ENCODE measurements at places on chromosomes 13 and 19.
A peak's percentile ranks its signal among the peaks of the same experiment; 100 is the strongest.

GRCh38 chr13:87669379-87669978, 1.7 kb upstream of the SLITRK5 start:
- peaks cover 36% of the 10 kb centered on the region for H3K4me1 ChIP-seq
- no peak overlapping the region for H3K4me3 ChIP-seq
- peak; percentile 62 for DNase-seq

DNA sequence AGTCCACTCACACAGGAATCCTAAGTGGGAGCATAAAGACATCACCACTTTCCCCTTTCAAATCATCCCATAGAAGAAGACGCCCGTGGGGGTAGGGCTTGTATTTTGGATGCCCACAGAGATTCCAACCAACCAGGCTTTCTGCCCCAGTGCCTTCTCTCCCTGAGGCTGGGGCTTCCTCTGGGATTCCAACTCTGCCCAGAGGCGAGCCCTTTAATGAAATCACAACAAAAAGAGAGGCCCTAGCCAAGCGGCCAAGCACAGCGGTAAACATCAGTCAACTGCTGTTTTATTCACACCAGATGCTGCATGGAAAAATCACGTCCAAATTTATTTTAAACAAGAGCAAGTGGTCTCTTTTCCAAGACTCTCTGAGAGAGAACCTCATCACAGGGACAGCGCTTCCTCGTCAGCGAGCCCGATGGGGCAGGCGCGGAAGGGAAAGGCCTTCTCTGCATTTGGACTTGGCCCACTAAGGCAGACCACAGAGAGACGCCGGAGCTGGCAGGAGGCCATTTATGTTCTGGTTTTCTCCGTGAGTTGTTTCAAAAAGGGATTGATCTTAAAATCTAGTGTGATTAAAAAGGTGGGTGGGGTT, 31.5 kb downstream of the ADPRHL1 start:
- no peaks in the 10 kb centered on the region for H3K36me3 ChIP-seq
- no peak overlapping the region for H3K4me3 ChIP-seq
- H3K27me3 ChIP-seq, result peaks cover 7% of the 10 kb centered on the region
- peak; percentile 85 for DNase-seq
- H3K4me1 ChIP-seq, result peaks cover 22% of the 10 kb centered on the region
- peak overlapping the region; percentile 59 for H3K27ac ChIP-seq

GRCh38 chr13:49308097-49308875, 60.6 kb downstream of the CDADC1 start:
- H3K27me3 ChIP-seq, result no peaks in the 10 kb centered on the region
- DNase-seq, result peak; percentile 83
- peak overlapping the region; percentile 76 for H3K27ac ChIP-seq

DNA sequence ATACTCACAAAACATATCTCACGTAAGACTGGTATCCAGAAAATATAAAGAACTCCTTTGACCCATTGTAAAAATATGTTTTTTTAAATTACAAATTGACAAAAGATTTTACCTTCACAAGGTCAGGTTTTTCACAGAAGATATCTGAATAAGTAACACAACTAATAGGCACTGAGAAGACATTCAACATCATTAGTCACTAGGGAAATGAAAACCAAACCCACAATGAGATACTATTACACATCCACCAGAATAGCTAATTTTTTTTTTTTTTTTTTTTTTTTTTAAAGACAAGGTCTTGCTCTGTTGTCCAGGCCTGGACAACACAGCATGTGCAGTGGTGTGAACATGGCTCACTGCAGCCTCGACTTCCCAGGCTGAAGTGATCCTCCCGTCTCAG, 157.5 kb downstream of the MIPEP start:
- no peaks in the 10 kb centered on the region for H3K36me3 ChIP-seq
- H3K4me1 ChIP-seq, result no peaks in the 10 kb centered on the region
- H3K27me3 ChIP-seq, result no peaks in the 10 kb centered on the region
- no peak overlapping the region for H3K4me3 ChIP-seq
- H3K27ac ChIP-seq, result no peak overlapping the region

DNA sequence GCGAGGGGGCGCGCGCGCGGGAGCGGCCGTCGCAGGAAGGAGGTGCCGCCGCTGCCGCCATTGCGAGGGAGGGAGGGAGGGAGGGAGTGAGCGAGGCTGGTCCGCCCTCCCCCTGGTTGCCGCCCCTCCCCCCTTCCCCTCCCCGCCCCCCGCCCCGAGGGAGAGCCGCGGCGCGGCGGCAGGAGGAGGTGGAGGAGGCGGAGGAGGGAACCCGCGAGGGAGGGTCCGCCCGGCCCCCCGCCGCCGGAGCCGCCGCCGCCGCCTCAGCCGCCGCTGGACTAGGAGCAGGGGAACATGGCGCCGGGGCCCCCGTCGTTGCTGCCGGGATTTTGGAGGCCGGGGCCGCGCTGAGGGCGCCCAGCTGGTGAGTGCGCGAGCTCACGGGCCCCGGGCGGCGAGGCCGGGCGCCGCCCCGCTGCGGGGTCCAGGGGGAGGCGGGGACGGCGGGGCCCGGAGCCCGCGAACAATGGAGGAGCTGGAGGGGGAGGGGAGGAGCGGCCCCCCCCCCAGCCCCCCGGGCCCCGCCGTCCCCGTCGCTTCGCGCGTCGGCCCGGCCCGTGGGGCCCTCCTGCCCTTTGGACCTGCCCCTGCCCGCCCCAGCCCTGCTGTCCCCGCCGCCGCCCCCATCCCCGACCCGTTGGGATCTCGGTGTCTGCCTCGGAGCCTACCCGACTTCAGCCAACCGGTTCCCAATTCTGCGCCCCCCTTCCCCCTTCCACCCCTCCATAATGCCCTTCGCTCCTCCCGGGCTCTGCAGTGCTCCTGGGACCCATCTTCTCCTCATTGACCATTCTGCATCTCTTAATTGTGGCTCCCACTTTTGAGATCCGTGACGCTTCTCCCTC, at the start of gene ARHGAP35:
Gene ARHGAP35 (plus strand): TSS at position 152 of the 845 bp plus-strand sequence. CDS start 57,679 bp downstream, outside the sequence.
- H3K4me3 ChIP-seq, result peak within 1 kb of the TSS; percentile 80
- no peak for DNase-seq
- H3K27ac ChIP-seq, result peak within 1 kb of the TSS; percentile 96
- H3K27me3 ChIP-seq, result no peaks in the 10 kb centered on the region
- peaks cover 64% of the 10 kb centered on the region for H3K4me1 ChIP-seq

- peaks cover 5% of the 10 kb centered on the region for H3K4me1 ChIP-seq
- no peaks in the 10 kb centered on the region for H3K27me3 ChIP-seq
- no peak overlapping the region for H3K4me3 ChIP-seq
- H3K27ac ChIP-seq, result no peak overlapping the region
- H3K36me3 ChIP-seq, result no peaks in the 10 kb centered on the region
Observed at GRCh38 chr13:79939689-79940088, 401.2 kb downstream of the SPRY2 start.

DNA sequence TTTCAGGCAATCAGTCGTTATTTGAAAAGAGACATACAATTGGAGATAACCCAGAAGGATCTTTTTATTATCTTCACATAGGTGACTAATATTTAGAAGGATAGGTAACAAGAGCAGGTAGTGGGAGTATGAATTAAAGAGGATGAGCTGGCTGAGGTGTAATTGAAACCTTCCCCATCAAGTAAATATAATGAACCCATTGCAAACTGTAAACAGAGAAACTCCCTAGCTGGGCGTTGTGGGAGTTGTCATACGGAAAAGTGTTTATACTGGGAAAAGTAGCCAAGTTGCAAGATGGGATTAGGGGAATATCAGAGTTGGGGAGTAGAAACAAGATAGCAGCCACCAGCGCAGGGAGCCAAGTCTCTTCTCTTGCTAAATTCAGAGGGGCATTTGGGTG, 448.4 kb downstream of the COG6 start:
- DNase-seq, result no peak
- no peaks in the 10 kb centered on the region for H3K4me1 ChIP-seq
- no peaks in the 10 kb centered on the region for H3K36me3 ChIP-seq
- no peak overlapping the region for H3K4me3 ChIP-seq

- H3K27ac ChIP-seq, result no peak overlapping the region
- H3K27me3 ChIP-seq, result no peaks in the 10 kb centered on the region
- DNase-seq, result no peak
- no peak overlapping the region for H3K4me3 ChIP-seq
- H3K4me1 ChIP-seq, result peaks cover 7% of the 10 kb centered on the region
Observed at GRCh38 chr13:50412046-50412617, 396.9 kb downstream of the KCNRG start.

DNA sequence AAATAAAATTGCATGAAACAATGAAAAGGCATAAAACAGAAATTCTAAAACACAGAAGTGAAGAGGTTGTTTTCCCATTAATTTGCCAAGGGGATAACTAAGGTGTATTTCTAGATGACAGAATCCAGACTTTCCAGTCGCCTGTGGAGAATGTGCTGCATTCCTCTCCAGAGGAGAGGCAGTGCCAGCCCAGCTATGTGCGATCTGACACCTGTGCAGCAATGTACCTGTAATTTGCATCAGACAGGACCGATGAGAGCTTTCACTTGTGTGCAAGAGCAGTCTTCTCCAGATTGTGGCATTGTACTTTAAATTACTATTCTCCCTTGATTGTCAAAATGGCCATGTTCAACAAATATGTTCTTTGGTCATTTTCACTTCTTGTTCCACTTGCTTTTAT, 1037.9 kb downstream of the EFNB2 start:
- no peaks in the 10 kb centered on the region for H3K4me1 ChIP-seq
- no peak overlapping the region for H3K4me3 ChIP-seq
- H3K27me3 ChIP-seq, result no peaks in the 10 kb centered on the region
- no peaks in the 10 kb centered on the region for H3K36me3 ChIP-seq

GRCh38 chr19:13037161-13037560, 41.9 kb downstream of the NFIX start:
- DNase-seq, result no peak
- H3K4me1 ChIP-seq, result peaks cover 98% of the 10 kb centered on the region
- no peaks in the 10 kb centered on the region for H3K27me3 ChIP-seq
- no peaks in the 10 kb centered on the region for H3K36me3 ChIP-seq
- H3K27ac ChIP-seq, result peak overlapping the region; percentile 48

DNA sequence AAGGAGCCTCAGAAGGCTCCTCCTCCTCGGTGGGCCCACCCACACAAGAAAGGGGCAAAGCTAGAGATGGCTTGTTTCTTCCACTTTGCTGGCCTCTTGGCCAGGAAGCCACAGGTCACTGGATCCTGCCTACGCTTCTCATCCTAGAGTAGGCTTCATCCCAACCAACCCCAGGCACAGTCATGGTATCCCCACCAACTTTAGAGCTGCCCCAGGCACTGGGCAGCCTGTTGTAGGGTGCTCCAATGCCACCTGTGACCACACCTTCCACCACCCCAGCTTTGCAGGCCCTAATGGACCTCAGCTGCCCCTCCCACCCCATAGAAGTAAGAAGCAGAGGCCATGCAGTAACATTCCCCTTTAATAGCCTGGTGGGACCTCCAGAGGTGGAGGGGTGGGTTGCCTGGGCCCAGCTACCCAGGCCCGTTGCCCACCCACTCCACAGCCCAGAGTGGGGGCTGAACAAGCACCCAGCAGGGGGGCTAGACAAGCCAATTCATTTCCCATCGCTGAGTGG, 522 bp upstream of the CHMP2A start:
- H3K27ac ChIP-seq, result peak overlapping the region; percentile 100
- peaks cover 54% of the 10 kb centered on the region for H3K36me3 ChIP-seq
- no peak for DNase-seq
- H3K4me3 ChIP-seq, result peak overlapping the region; percentile 72
- peaks cover 43% of the 10 kb centered on the region for H3K4me1 ChIP-seq
- no peaks in the 10 kb centered on the region for H3K27me3 ChIP-seq

DNA sequence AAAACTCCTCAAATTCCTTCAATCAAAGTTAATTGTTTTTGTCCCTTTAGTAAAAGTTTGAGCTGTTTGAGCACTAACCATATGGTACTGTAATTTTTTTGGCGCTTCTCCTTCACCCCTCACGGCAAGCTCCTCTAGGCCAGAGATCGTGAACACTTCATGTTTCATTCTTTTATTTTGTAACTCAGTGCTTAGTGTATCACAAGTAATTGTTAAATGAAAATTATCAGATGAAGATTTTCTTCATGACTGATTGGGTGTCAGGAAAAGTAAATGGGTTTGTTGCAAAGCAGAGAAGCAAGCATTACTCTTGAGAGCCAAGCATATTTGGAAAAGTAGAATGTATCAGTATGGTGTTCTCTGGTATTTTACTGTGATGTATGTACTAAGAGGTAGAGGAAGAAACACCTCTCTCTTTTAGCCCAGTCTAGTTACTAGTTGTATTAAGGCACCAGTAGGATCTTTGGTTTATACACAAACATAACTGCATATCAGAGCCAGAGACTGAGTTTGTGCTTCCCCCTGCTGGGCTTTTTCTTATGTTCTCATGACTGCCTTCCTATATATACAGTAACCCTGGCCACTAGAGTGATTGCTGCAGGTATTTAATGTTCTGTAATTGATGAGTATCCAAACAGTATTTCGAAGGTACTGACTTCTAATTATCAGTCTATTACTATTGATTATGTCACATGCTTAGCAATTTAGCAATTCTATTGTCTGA, 202.3 kb upstream of the KLHL1 start:
- no peak overlapping the region for H3K4me3 ChIP-seq
- H3K27ac ChIP-seq, result no peak overlapping the region
- H3K27me3 ChIP-seq, result no peaks in the 10 kb centered on the region
- peak; percentile 78 for DNase-seq
- H3K36me3 ChIP-seq, result no peaks in the 10 kb centered on the region

- H3K4me1 ChIP-seq, result peaks cover 7% of the 10 kb centered on the region
- DNase-seq, result no peak
- no peak overlapping the region for H3K27ac ChIP-seq
- no peak overlapping the region for H3K4me3 ChIP-seq
Observed at GRCh38 chr13:31093145-31093885, 68.4 kb downstream of the HSPH1 start.

GRCh38 chr13:61149331-61149730, 266.3 kb downstream of the PCDH20 start:
- H3K4me3 ChIP-seq, result no peak overlapping the region
- H3K36me3 ChIP-seq, result no peaks in the 10 kb centered on the region
- no peak overlapping the region for H3K27ac ChIP-seq
- H3K4me1 ChIP-seq, result no peaks in the 10 kb centered on the region
- H3K27me3 ChIP-seq, result no peaks in the 10 kb centered on the region
- no peak for DNase-seq

DNA sequence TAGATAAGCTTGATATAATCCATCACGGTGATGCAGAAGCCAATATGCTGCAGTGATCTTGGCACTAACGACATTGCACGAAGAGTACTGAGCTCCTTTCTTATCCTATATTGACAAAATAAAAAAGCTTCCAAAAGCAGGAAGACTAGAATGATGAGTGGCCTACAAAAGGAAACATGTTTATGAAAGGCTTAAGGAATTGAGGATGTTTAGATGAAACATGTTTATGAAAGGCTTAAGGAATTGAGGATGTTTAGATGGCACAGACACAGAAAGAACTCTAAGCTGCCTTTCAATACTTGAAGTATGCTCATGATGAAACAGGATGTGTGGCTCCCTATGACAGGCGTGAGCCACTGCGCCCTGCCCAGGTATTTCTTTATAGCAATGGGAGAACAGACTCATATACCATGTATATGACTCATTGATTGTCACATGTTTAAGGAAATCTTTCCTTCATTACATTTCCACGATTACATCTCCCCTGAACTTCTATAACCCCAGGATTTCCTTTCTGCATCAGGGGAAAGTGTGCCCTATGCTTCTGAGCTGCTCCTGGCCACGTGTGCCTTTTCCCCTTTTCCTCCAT, 690.8 kb upstream of the ARGLU1 start:
- no peaks in the 10 kb centered on the region for H3K4me1 ChIP-seq
- peak; percentile 7 for DNase-seq
- H3K27ac ChIP-seq, result no peak overlapping the region
